Smooth muscle cell of the brain vasculature (primary cell): ENCODE measurements at places on chromosomes 12 and 14.
A peak's percentile ranks its signal among the peaks of the same experiment; 100 is the strongest.

DNA sequence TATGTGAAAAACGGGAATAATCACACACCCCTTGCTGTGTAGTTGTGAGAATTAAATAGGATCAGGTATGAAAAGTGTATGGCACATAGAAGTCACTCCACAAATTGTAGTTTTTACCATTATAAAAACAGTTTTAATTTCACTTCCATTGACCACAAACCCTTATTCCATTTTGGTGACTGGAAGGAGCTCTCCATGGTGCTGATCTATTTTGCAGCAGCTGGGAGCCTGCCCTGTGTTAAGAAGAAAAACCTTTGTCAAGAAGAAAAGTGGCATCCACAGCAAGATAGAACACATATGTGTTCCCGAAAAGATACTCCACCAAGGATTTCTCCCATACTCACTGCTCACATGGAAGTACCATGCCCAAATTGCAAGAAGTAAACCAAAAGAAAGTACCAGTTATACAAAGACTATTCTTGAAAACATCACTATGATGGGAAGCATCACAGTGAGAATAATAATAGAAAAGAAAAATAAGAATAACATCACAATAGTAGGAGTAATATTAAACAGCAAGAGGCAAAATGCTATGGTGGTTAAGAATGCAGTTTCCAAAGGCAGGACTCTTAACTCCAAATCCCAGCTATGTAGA lies 58.7 kb downstream of the TUNAR start:
- DNase-seq = peak; percentile 1

GRCh38 chr12:113796852-113797534 lies 169.1 kb downstream of the RBM19 start:
- no peak for DNase-seq

GRCh38 chr12:15633201-15633600 lies 156.0 kb downstream of the EPS8 start:
- DNase-seq = no peak

GRCh38 chr14:100222224-100223093 lies 16.5 kb upstream of the YY1 start:
- no peak for DNase-seq

GRCh38 chr12:46342562-46343033 lies 30.0 kb downstream of the SLC38A2 start:
- DNase-seq = peak; percentile 17

GRCh38 chr14:32883188-32883587 lies 55.5 kb upstream of the NPAS3 start:
- no peak for DNase-seq

DNA sequence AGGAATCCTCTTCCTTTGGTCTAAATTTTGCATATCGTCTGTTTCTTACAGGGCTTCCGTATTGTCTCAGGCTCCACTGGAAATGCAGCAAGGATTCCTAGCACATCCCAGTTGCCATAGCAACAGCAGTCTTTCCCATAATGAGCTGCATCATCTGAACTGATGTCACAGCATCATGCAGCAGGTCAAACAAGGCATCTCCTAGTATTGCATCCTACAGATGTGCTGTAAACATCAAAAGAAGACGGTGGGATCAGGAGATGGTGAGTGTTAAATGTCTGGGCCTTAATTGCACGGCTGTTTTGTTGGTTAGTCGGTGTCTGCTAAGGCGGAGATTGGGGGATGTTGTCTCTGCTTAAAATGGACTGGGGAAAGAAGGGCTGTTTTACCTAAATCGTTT lies at the start of gene AKAP6:
TSS of gene AKAP6 (plus strand) at position 153 of the 400 bp plus-strand sequence. CDS start 104,196 bp downstream, outside the sequence.
- DNase-seq = no peak

- DNase-seq = no peak
Observed at GRCh38 chr14:75720842-75721498, 59.9 kb downstream of the TTLL5 start.

DNA sequence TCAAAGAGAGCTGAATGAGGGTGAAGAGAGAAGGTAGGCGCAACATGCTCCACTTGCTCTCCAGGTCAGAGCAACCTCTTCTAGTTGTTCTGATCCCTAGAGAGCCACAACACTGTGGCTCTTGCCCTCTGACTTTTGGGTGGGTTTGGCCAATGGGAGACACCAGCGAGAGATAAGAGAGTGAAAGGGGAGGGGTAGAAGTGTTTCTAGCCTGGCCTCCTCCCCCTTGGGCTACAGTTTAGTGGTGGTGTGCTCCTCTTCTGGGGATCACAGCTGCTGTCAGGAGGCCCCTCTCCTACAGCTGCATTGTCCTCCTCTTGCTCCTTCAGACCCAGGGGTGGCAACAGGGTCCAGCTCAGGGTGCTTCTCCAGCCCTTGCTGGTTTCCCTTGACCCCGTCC lies 454.8 kb downstream of the FUT8 start:
- DNase-seq = no peak

GRCh38 chr14:75604979-75605851 lies 26.8 kb downstream of the FLVCR2 start:
- DNase-seq = peak; percentile 95

DNA sequence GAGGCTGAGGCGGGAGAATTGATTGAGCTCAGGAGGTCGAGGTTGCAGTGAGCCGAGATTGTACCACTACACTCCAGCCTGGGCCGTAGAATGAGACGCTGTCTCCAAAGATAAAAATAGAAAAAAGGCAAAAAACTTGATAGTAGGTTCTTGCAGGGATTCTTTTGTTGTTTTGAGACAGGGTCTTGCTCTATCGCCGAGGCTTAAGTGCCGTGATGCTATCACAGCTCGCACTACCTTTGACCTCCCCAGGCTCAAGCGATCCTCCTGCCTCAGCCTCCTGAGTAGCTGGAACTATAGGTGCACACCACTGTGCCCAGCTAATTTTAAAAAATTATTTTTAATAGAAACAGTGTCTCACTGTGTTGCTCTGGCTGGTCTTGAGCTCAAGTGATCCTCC lies 4.7 kb downstream of the GOLGA5 start:
- no peak for DNase-seq

DNA sequence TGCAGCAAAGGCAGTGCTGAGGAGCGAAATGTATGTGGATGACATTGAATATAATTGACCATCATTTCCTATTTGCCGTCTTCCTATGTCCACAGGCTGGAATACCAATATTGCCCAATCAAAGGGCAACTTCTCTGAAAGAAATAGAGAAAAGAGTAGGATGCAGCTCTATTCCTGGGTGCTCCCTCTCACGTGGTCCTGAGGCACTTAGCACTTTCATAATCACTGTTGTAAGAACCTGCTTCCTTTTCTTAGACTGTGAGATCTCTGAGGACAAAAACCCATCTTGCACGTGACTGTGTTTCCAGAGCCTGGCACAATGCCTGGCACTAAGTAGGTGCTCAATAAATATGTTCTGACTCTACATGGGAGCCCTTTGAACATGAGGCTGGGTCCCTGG lies 122.7 kb upstream of the CPM start:
- no peak for DNase-seq

DNA sequence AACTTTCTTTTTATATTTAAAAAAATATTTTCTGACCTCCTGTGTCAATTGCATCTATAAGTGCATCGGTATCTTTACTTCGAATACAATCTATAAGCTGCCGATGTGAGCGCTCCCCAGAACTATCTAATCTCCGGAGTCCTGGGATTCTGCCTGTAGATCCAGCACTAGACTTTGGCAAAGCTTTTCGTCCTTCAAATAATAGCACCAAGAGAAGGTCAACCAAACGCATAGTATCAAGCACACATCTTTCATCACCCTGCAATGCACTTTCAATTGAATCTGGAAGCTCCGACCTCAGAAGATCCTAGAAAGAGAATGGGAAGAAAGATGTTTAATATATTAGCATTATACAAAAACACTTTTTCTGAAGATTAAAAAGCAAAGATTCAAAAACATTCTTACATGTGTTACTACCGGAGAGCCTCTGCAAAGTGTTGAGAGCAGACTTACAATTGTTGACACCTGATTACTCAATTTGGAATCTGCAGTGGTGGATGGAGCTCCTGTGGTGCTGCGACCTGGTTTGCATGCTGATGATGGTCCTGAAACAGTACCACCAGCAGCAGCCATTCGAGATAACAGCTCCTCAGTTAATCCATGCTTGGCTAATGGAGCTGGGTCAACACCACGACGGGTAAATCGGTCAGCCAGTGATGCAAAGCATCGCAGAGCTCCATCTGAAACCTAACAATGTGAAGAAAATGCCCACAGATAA lies 34.3 kb downstream of the HECTD1 start:
- no peak for DNase-seq

DNA sequence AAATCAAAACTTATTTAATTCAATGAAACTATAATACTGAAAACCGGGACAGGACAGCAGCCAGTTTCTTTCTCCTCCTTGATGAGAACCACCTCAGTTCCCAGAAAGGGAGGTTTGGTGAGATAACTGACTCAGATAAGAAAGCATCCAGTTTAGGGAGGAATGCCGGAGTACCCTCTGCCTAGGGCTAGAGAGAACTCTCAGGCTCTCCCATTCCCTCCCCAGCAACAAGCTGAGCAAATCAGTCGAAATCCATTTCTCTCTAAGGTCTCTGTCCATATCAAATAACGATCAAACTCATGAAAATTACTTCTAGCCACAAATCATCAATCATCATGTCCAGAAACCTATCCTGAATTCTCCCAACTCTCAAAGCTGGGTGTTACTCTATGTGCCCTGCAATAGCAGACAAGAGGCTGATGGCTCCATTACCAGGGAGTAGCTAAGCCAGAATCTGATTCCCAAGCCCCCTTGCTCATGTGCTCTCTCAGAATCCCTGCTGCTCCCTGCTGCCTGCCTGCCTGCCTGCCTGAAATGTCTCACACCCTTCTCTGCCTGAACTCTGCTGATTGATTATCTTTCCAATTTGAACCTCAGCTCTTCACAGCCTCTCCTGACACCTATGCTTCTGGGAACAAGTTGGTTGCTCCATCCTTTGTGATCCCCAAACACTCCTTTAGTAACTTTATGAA lies 49.4 kb downstream of the SLC25A47 start:
- no peak for DNase-seq

DNA sequence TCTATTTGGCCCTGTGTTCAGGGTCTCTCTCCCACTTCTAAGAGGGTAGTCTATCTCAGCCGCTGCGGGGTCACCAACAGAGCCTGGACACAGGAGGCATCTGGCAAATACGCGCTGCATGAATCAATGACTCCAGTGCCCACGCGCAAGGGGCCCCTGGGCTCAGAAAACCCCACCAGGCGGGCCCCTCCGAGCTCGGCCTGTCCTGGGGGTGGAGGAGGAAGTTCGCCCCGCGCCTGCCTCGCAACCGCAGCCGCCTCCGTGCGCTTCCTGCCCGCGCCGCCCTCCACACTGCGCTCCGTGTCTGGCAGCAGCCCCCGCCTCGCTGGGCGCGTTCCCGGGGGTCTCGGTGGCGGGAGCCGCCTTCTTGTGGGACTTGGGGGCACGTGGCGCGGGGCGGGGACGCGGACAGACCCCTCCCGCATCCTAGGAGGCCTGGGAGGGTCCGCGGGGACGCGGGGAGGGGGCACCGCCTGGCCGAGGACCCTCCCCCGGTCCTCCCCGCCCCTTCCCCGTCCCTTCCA lies 811 bp upstream of the FBRSL1 start:
- DNase-seq = no peak

GRCh38 chr12:54225666-54226065 lies 36.9 kb upstream of the SMUG1 start:
- DNase-seq = no peak

- DNase-seq = no peak
Observed at GRCh38 chr12:8950702-8951478, 1.4 kb upstream of the M6PR start.

DNA sequence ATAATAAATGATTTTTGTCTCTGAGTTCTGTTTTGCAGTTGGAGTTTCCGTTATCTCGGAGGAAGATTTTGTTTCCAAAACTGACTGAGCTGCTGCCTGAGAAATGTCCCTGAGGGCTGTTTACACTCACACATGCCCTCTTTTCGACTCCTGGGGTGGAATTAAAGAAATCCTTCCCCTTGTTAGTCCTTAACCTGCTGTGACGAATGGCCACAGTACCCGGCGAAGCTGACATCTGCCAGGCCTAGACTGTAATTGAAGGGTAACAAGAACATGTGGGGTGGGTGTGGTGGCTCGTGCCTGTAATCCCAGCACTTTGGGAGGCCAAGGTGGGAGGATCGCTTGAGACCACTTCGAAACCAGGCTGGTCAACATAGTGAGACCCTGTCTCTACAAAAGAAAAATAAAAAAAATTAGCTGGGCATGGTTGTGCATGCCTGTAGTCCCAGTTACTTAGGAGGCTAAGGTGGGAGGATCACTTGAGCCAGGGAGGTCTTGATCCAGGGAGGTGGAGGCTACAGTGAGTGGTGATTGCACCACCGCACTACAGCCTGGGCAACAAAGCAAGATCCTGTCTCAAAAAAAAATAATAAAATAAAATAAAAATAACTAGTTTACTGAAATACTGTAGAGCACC lies 8.4 kb downstream of the OASL start:
- DNase-seq = no peak

DNA sequence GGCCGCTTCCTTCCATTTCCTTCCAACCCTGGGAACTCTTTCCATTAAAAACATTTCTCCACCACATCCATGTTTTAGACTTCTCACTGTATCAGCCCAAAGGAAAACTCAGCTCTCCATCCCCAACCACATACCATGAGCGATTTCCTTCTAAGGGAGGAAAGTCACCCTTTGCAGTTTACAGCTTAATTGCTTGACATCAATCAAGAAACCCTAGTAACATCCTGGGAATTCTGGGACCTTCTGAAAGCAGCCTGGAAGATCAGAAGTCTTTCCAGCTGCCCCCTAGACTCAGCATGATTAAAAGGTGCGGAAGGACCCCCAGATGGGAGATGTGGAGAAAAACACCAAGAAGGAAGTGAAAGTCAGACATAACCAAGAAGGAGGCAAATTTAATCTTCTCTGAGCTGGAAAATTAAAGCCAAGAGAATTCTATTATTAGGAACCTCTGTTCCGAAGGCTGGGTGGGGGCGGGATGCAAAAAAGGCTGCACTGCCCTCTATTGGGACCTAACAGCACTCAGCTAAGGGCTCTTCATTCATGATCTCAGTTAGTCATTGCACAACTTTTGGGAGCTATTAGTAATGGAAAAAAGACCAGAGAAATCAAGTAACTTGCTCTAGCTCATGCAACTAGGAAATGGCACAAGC lies 73.3 kb upstream of the PLXNC1 start:
- DNase-seq = peak; percentile 44

GRCh38 chr14:28603606-28604005 lies 163.0 kb upstream of the FOXG1 start:
- DNase-seq = no peak

- DNase-seq = no peak
Observed at GRCh38 chr12:132346471-132347175, 17.2 kb upstream of the GALNT9 start.

- no peak for DNase-seq
Observed at GRCh38 chr14:46964378-46964777, 312.8 kb upstream of the RPL10L start.

- no peak for DNase-seq
Observed at GRCh38 chr14:76112889-76113624, 38.7 kb upstream of the GPATCH2L start.
